Frontal cortex (tissue), 4 donors: ENCODE measurements at places on chromosomes 11 and 22. TPM values are rescaled to one million over a fixed set of nuclear protein-coding genes. Genes with fewer than 3 reads are reported as not detected.

TECTA gene
- 2.0 TPM for total RNA-seq

GGT1 gene
- total RNA-seq = 2.0 TPM

DNA sequence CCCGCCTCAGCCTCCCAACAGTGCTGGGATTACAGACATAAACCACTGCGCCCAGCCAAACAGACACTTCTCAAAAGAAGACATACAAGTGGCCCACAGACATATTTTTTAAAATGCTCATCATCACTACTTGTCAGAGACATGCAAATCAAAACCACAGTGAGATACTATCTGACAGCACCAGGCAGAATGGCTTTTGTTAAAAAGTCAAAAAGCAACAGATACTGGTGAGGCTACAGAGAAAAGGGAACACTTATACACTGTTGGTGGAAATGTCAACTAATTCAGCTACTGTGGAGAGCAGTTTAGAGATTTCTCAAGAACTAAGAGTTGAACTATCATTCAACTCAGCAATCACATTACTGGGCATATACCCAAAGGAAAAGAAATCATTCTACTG lies 67.0 kb downstream of the ARHGAP20 start:
- DNase-seq = no peak

DNA sequence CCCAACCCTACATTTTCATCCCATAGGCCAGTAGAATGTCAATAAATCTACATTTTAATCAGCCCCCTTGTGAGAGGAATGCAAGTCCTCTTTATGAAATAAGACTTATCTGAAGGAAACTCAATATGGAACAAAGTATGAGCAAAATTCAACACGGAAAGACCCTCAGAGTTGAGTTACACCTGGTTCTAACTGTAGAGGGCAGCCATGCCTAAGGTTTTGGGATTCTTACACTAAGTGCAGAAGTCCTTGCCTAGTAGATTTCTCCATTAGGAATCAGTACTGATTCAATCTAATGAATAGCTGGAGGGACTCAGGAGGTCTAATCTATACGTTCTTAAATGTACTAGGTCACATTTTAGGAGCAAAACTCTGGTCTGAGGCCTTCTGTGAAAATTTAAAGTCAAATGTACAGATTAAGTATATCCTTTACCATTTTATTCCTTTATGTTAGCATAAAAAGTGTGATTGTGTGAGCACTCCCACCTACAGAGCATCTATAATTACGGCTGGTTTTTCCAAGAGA lies 904.5 kb downstream of the DLG2 start:
- DNase-seq = no peak

CCDC34 gene
- total RNA-seq = 13.0 TPM

APOL4 gene
- 7.7 TPM for total RNA-seq

BRSK2 gene
- total RNA-seq = 35.9 TPM
